Smooth muscle cell of the umbilical artery (primary cell): ENCODE measurements at places on chromosomes 16 and 17. TPM values are rescaled to one million over a fixed set of nuclear protein-coding genes. Genes with fewer than 3 reads are reported as not detected.

The NSRP1 gene
- 7.7 and 13.4 TPM in 2 replicates for total RNA-seq

The MMP28 gene
- total RNA-seq: 1.3 and 3.3 TPM in 2 replicates

The NOD2 gene
- under 0.01 TPM in 1 of 2 replicates, not detected in the other for total RNA-seq

The KRT32 gene
- total RNA-seq: 0.09 TPM in 1 of 2 replicates, not detected in the other

The PLCD3 gene
- total RNA-seq: 49.9 and 55.8 TPM in 2 replicates

The C16orf96 gene
- not detected in 2 replicates for total RNA-seq

The AANAT gene
- 0.37 TPM in 1 of 2 replicates, not detected in the other for total RNA-seq

The CWC25 gene
- total RNA-seq: 7.4 and 7.9 TPM in 2 replicates

The HIGD1B gene
- not detected in 2 replicates for total RNA-seq

The RMI2 gene
- total RNA-seq: 2.1 and 5.1 TPM in 2 replicates
